ENCODE measurements at places on chromosomes 16 and 17.
A peak's percentile ranks its signal among the peaks of the same experiment; 100 is the strongest.

DNA sequence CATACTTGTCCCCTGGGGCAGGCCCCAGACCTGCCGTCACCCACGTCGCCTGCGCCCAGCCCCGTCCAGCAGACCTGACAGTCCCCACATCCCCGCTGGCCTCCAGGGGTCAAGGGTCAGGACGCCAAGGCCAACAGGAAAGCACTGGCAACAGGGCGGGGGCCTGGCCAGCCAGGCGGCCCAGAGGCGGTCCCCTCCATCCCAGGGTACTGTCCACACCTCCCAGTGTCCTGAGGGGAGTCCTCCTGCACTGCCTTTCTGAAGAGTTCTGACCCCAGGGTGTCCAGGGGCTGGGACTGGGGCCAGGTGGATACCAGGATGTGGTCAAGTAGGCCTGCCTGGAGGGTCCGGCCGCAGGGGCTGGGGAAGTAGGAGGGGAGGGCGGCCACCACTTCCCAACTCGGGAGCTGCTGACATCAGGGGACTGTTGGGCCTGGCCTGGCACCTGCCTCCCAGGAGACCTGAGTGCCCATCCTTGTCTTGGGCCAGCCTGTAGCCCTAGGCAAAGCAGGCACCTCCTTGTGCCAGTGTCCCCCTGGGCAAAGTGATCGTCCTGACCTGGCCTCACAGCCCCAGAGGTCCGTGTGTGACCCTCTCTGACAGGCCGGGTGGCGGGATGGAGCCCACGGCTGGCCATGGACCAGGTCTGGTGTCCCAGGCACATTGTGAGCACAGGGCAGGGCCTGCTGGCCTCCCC is 6.7 kb upstream of the AXIN1 start:
- DNase-seq, result no peak

- DNase-seq, result no peak
Observed at GRCh38 chr17:17165666-17166308, 40.3 kb downstream of the PLD6 start.

DNA sequence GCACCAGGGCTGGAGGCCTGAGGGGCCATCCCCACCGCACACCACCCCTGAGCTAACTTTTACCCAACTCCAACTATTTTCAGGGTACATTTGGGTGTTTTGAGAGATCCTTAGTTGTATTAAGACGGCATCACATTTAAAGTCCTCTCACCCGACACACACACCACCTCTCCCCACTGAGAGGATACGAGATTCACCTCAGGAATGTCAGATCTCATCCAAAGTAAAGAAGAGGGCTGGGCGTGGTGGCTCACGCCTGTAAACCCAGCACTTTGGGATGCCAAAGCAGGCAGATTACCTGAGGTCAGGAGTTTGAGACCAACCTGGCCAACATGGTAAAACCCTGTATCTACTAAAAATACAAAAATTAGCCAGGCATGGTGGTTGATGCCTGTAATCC is 88.4 kb downstream of the RBFOX3 start:
- DNase-seq, result no peak

GRCh38 chr16:55189682-55190636 is 134.0 kb upstream of the IRX6 start:
- DNase-seq, result no peak

GRCh38 chr17:61159221-61159814 is 240.3 kb upstream of the TBX2 start:
- DNase-seq, result no peak

GRCh38 chr17:8071496-8071895 is 16.0 kb downstream of the ALOX12B start:
- no peak for DNase-seq

GRCh38 chr17:32916134-32916533 is 11.8 kb upstream of the TMEM98 start:
- no peak for DNase-seq

GRCh38 chr17:74962622-74963394 is 9.8 kb downstream of the HID1 start:
- DNase-seq, result no peak

DNA sequence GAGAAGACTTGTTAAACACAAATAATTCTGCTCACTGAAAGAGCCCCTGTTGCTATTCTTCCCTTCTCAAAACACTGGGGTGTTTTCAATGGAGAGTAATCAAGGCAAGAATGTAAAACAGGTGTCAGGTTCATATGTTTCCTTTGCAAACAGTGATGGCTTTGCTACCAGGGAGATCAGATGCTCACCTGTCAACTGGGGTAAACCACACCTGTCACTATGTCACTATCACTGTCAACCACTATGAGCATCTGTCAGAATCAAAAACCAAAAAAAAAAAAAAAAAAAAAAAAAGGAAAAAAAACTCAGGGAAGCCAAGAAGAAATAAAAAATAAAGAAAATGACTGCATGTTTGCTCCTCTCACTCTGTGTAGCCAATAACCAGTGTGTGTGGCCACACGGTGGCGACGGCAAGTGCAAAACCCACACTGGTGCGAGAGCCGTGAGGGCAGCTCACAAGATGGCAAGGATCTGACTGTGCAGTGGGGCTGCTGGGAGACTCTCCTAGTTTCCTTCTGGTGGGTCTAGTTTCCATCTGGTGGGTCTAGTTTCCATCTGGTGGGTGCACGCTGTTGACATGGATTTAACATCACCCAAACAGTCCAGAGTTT is 22.7 kb downstream of the USP22 start:
- peak; percentile 39 for DNase-seq

DNA sequence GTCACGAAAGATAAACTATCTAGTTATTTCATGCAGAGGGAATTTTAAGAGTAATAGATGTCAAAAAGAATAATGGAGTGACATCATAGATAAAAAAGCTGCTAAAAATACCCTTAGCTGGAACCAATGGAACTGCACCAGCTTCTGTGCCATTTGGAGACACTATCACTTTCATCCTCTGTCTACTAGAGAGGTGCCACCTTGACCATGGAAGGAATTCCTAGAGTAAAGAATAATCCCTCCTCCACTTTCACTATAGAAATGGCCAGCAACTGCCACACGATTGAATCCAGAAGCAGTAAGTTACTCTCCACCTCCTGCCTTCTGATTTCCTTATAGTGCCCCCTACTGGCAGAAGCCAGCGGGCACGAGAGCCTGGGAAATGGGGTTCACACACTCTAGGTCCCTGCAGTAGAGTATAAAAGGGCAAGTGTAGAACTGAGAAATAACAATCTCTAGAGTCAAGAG is 2.8 kb upstream of the ALDH3A2 start:
- peak; percentile 47 for DNase-seq

DNA sequence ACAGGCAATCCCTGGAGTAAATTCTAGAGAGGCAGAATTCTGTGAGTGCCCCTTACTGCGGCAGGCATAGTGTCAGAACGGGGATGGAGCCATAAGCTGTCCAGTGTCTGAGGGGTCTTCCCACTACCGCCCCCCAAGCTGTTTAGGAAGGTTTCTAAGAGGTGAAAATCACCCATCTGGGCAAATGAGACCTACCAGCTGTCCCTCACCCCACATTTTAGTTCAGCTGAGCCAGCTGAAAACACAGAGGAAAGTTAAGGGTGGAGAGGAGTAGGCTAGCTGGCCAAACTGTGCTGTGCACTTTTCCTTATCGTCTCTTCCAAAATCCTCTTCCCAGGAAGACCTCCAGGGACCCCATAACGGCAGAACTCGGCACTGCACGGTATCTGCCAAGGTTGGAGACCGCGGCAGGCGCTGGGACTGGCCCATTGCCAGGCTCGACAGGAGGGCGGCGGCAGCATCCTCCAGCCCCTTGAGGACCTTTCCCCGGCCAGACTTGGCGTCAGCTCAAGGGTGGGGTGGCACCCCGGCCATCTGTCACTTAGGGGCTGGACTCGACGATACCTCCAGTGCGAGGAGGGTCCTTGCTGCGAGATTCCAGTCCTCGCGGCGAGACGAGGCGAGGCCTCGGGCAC is 955 bp downstream of the ACLY start:
- peak; percentile 49 for DNase-seq

GRCh38 chr16:57642160-57643135 is 14.0 kb downstream of the ADGRG1 start:
- DNase-seq, result no peak

DNA sequence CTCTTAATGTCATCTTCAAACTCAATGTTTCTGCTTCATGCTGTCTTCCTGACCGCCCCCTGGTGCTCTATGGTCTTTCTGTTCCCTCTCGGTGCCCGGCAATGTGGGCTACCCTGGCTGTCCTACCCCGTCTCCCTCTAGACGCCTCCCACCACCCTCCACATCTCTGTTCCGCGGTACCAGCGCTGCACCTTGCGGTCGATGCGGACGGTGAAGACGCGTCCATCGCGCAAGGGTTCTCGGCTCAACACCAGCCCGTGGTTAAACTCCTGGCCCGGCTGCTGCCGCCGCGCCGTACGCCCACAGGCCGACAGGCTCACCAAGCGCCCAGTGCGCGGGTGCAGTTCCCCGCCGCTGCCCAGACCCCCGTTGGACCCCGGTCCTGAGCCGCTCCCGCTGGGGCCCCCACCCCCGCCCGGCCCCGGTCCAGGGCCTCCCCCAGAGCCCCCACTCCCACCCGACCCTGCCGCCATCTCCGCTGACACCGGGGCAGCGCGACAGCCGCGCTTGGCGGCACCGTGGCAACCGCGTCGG is at the start of gene NEURL4:
TSS of gene NEURL4 (minus strand) at position 496 of the 534 bp plus-strand sequence. CDS start at position 473, 23 bp downstream.
- DNase-seq, result no peak

- DNase-seq, result no peak
Observed at GRCh38 chr17:32502710-32503109, 15.9 kb downstream of the CDK5R1 start.

- DNase-seq, result no peak
Observed at GRCh38 chr17:75909812-75910274, 5.2 kb upstream of the MRPL38 start.

GRCh38 chr17:48543107-48543853 is 1.6 kb downstream of the HOXB2 start:
- DNase-seq, result peak; percentile 60

All from stimulated activated CD4-positive, alpha-beta T cell treated with anti-CD3 and anti-CD28 coated beads, Interleukin-4, amount 100 ng/mL, for 1 hour (primary cell).